ENCODE measurements at places on chromosomes 3 and 15.

GRCh38 chr15:89400116-89400781 is 65.6 kb upstream of the POLG start:
- no peak for DNase-seq

DNA sequence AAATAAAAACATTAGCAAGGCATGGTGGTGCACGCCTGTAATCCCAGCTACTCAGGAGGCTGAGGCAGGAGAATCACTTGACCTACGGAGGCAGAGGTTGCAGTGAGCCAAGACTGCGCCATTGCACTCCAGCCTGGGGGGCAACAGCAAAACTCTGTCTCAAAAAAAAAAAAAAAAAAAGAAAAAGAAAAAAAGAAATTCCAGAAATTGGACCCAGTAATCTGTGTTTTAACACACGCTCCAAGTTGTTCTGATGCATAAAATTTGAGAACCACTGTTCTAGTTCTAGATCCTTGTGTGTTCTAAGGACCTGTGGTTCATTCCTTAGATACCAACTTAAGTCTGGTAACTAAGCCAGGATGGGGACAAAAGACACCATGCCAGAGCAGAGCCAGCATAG is 2.6 kb downstream of the PARP6 start:
- DNase-seq, result no peak

DNA sequence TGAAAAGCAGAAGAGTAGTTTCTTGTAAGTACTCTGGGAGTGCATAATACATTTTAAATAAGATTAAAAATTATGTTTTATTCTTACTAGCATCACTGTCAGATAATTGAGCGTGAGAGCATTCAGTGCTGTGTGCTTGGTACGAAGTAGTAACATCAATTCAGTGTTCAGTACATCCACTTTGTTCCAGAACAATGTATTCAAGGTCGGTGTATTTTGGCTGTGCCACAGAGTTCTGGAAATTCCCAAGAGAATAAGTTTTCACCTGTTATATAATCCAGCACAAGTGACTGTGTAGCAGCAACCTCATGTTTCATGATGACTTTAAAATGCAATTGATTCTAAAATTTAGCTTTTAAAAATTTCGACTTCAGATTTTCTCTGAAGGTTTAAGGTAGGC is 130.6 kb downstream of the IGF1R start:
- DNase-seq, result no peak

DNA sequence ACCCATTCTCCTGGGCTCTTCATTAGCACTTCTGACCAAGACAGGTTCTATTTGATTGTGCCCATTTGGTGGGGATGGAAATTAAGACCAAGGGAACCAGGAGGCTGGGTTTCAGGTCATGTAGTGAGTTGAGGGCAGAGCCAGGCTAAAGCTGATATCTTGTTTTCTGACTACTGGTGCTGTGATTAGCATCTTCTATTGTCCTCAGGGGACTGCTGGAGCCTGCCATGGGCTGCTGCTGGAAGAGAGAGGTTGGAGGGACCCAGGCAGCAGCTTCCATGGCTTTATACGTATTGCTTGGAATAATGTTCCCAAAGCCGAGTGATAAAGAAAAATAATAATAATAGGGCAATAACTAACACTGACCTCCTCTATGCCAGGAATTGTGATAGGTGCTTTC is 211.4 kb upstream of the ROPN1 start:
- DNase-seq, result no peak

DNA sequence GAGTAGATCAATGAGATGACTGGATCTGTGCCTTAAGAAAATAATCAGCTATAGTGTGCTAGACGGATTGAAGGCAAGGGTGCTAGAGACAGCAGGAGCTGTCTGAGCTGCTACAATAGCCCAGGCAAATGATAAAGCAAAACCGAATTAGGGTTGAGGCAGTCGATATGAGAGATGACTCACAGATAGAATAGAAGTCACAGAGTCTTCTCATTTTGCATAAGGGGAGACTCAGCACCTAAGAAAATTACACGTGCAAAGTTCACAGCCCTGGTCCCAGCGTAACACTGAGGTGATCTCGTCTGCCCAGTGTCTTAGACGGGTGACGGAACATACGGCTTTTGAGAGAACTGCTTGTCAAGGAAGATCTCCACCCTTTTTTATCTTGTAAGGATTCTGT is 11.6 kb downstream of the LPP start:
- DNase-seq, result peak; percentile 19

GRCh38 chr3:153756816-153757215 is 364.4 kb upstream of the ARHGEF26 start:
- no peak for DNase-seq
